ENCODE measurements at places on chromosomes 12 and 14.

- no peak for DNase-seq
These were observed 13.4 kb downstream of the GPRC5D start for GRCh38 chr12:12938541-12938940.

GRCh38 chr14:104724407-104724980 lies 465 bp downstream of the ADSS1 start:
- DNase-seq: no peak

DNA sequence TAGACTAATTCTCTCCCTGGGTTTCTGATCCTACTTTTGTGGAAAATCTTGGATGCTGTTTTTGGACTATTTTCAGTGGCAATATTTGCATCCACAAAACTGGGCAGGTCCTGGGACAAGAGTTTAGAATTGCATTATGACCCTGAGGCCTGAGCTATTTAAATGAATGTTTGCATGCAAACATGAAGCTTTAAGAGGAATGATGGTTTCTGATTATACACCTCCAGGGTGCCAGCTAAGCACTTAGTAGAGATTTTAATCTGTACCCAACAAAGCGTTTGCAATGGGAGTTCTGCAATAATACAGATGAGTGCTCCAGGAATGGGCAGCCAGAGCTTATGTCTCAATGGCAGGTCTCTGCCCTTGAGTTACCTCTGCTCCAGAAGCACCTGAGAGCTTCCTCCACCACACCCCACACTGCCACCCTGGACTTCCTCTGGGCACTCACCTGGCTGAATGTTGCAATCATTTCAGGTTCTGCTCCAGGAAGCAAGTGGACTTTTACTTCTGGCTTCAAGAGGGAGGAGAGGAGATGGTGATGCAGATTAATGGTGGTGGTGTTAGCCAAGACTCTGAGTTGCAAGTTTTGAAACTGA lies 6.0 kb upstream of the SPTLC2 start:
- DNase-seq: no peak

- DNase-seq: no peak
These were observed 439.2 kb downstream of the BTG1 start for GRCh38 chr12:91706466-91706865.

GRCh38 chr12:21891751-21892217 lies 49.4 kb downstream of the ABCC9 start:
- DNase-seq: no peak

- no peak for DNase-seq
These were observed 85.3 kb downstream of the PRIMA1 start for GRCh38 chr14:93702946-93703345.

GRCh38 chr12:29691161-29691854 lies 92.4 kb downstream of the TMTC1 start:
- DNase-seq: no peak

GRCh38 chr12:54624315-54625279 lies 10.1 kb downstream of the LACRT start:
- DNase-seq: no peak

DNA sequence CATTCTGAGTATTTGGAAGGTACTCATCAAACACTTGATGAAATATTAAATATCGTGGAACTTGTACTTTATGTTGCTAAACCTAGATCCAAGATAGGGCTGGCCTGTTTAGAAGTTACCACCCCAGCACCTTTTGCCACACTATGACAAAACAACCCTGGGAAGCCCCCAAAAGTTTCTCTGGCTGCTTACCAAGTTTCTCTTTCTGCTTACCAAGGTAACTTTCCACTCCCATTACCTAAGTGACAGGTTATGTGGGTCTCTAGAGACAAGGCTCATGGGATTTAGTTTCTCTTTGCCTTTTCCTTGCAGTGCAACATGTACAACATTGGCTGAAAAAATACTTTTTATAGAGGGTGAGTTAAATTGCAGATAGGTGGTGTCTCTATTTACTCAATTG lies 28.9 kb upstream of the PPM1A start:
- no peak for DNase-seq

DNA sequence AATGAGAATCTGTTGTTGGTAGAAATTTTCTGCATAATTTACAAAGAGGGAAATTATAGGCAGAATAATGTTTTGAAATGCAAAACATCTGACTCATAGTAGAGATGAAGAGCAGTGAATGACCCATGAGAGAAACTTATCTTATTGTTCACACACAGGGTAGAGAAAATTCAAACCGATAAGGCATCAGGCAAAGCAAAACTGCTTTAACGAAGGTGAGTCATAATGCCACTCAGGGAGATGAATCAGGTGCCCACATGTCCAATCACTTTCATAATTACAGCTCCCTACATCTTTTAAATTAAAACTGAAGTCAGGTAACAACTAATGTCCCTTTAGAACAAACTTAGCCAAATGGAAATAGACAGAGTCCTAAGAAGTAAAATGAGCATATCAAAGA lies 265.6 kb upstream of the GARIN6 start:
- no peak for DNase-seq

- DNase-seq: no peak
These were observed 145.7 kb downstream of the GALC start for GRCh38 chr14:87847216-87847755.

GRCh38 chr12:58313091-58313855 lies 371.9 kb downstream of the ATP23 start:
- no peak for DNase-seq

DNA sequence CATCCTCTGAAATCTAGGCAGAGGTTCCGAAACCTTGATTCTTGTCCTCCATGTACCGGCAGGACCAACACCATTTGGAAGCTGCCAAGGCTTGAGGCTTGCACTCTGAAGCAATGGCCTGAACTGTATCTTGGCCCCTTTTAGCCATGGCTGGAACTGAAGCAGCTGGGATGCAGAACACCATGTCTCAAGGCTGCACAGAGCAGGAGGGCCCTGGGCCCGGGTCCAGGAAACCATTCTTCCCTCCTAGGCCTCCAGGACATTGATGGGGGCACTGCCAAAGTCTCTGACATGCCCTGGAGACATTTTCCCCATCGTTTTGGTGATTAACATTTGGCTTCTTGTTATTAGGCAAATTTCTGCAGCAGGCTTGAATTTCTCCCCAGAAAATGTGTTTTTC lies 198.7 kb downstream of the EFCAB11 start:
- no peak for DNase-seq

DNA sequence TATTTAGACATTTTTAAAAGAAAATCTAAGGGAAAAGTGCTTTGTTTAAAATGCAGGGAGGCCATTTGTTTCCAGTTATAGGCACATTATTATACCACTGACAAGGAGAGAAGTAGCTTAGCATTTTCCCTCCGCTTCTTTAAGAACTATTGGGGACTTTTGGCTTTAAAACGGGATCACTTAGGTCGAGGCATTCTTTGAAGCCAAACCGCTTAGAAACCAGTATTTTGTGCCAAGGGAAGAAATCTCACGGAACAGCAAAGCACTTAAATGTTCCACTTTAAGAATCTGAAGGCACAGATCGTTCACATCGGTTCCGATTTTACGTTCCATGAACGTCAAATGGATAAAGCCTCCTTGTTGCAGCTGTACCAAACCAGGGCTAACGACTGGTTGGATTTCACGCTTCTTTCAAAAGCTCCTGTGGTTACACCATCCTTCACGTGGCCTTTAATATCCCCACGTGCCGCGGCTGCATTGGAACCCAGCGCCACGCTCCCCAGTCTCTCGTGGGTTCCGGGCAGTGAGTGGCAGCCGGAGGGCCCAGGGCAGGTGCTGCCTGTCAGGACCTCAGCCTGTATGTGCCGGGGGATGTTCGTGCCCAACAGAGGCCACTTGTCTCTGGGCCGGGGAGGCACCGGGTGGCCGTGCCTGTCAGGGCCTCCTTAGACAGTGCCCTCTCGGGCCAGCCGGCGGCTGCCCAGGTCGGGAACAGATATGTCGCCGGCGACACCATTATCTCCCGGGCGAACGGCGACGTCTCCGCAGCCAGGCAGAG lies 195.4 kb downstream of the KIF26A start:
- no peak for DNase-seq

GRCh38 chr12:129193263-129193871 lies 340.1 kb downstream of the GLT1D1 start:
- DNase-seq: no peak

- no peak for DNase-seq
These were observed 354.0 kb downstream of the NRXN3 start for GRCh38 chr14:78524196-78524595.

DNA sequence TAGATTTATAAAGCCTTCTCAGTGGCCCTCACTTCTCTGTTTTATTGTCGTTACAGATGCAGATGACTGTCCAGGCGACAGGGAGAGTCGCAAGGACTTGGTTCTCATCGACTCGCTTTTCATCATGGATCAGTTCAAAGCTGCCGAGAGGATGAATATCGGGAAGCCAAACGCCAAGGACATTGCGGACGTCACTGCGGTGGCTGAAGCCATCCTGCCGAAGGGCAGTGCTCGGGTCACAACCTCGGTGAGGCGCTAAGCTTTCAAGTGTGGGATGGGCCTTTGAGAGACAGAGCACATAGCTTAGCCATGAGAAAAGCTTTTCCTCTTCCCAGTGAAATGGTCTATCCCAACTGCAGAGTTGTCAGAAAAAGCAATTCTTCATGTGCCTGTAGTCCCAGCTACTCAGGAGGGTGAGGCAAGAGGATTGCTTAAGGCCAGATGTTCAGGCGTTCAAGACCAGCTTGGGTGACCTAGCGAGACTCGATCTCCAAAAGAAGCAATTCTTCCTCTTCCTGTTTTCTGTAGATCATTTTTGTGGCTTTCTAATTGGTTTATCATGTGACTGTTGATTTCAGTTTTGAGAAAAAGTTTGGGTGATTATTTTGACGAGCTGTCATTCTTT lies 56.4 kb downstream of the EP400 start:
- DNase-seq: no peak

GRCh38 chr12:47504775-47505446 lies 200.9 kb downstream of the RPAP3 start:
- DNase-seq: no peak

DNA sequence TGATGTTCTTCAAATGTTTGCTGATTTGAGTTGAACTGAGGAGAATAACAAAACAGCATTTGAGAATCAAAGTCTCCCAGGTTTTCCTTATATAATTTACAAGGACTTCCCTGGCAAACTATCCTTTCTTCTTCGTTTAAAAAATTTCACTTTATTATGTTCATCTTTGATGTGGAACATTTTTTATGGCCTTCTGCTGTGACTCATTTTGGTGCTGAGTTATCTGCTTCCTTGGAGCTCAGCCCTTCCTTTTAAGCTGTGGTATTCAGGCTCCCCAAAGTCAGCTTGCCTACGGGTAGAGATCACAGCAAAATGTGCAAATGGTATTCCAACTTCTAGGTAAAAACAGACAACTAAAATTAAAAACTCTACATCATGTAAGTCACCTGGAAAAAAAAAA lies 1.4 kb upstream of the ANO4 start:
- no peak for DNase-seq

- no peak for DNase-seq
These were observed 30.0 kb upstream of the RFLNA start for GRCh38 chr12:124264879-124265278.

- DNase-seq: no peak
These were observed 214.3 kb upstream of the CDKN3 start for GRCh38 chr14:54182419-54183045.

GRCh38 chr12:111451649-111452129 lies 46.0 kb downstream of the SH2B3 start:
- no peak for DNase-seq

DNA sequence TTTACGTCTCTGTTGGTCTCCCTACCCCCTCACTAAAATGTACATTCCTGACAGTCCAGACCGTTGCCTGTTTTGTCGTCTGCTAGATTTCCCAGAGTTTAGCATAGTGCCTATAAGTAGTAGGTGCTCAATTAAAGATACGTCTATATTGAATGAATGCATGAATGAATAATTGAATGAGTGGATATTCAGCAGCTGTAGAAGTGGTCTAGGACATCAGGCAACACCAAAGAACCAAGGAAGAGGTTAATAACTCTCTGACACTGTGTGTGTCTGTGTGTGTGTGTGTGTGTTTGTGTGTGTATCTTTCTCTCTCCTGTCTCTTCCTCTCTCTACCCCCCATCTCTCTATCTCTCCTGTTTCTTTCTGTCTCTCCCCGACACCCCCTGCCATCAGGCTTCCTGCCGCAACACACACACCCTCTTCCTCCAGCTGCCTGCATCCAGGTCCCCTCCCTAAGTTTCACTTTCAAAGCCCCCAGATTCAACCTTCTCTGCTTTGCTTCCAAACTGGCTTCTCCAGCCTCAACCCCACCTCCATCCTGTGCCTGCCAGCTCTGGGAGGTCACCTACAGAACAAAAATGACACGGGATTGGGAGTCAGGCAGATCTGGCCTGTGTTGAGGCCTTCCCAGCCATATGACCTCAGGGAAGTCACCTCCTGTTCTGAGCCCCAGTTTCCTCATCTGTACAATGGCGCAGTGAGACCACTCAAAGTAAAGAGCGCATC lies 119.9 kb upstream of the NCOR2 start:
- no peak for DNase-seq

GRCh38 chr12:69022674-69023073 lies 89.7 kb upstream of the CPM start:
- no peak for DNase-seq

DNA sequence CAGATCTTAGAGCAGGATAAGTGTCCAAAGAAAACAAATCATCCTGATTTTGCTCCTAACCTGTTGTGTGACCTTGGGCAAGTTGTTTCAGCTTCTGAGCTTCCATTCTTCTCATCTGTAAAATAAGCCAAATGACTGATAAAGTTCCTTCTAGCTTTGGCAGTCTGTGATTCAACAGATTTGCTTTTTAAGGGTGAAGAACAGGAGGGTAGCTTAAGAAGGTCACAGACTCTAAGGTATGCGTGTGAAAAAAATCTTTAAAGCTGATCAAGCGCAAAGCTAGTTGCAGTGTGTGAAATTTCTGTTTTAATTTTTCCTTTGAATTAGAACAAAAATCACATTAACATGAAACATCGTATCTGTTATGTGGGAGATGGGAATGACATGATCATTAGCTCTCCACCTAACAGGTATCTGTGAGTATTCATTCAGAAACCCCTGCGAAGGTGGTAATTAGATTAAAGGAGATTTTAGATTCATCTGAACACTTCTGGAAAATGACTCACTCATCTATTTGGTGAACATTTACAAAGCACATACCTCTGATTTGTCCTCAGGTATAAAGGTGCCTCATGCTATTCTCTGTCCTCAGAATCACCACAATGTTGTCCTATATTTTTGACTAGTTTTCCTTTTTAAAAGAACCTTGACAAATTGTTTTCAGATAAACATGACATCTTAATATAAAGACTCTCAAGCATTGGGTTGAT lies 131.9 kb upstream of the CPM start:
- no peak for DNase-seq

DNA sequence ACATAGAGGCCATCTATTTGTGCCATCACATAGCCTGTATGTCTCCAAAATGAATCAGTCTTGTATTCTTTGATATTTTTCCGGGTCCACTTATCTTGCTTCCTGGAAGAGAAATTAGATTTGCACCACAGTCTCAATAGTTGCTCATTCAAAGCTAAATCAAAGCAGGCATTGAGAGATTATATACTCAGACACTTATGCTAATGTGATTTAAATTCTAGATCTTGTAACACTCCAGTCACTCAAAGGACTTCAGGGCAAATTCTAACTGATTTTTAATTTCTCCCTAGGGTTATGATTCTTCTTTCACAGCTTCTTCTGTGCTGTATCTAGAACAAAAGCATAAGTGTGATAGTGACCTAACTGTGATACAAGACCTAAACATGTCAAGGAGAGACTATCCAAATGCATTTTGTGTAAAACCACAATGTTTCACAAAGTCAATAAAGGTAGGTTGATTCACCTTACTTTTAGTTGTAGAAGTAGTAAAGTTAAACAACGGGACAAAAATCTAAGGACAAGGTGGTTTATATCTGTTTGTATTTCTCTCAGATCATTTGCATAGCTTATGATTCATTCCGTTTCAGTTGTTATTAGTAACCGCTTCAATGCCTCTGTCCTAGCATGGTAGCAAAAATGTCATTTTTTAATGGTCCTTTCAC lies 26.8 kb downstream of the PLBD1 start:
- no peak for DNase-seq

- DNase-seq: no peak
These were observed 101.5 kb downstream of the ELK3 start for GRCh38 chr12:96295532-96296160.
